ENCODE measurements at places on chromosomes 6 and 20.

DNA sequence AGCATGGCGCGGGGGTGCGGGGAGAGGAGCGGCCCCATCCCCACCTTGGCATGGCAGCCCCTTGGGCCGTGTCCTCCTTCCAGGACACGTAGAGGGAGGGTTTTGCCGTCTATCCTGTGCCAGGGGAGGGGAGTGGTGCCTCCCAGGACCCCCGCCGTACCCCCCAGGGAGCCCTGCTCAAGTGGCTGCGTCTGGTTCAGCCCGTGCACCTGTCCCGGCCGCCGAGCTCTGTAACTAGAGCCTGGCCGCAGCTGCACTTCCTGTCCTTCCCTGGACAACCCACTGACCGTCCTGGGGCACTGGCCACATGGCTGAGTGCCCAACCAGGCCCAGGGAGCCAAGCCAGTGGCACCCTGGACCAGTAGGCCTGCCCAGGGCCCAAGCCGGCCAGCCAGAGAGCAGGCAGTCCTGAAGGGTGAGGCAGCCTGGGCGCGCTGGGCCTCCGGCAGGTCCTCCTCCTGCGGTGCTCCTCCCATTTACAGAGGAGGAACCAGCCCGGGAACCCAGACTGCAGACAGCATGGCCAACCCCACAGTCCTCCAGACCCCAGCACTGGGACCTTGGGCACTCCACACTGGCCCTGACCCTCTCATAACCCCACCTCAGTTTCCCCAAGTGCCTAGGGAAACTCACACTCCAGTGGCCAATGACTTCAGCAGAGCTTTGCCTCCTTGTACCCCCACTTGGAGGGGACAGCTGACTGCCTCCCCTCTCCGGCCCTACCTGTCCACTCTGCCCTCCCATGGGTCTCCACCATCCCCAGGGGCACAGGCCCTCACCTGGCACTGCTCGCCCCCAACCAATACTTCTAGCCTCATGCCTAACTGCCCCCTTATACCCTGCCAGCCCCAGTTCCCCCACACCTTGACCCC, 8.7 kb downstream of the LAMA5 start:
- no peak for DNase-seq

- no peak for DNase-seq
These were observed 40.2 kb upstream of the IFNGR1 start for GRCh38 chr6:137259349-137259748.

DNA sequence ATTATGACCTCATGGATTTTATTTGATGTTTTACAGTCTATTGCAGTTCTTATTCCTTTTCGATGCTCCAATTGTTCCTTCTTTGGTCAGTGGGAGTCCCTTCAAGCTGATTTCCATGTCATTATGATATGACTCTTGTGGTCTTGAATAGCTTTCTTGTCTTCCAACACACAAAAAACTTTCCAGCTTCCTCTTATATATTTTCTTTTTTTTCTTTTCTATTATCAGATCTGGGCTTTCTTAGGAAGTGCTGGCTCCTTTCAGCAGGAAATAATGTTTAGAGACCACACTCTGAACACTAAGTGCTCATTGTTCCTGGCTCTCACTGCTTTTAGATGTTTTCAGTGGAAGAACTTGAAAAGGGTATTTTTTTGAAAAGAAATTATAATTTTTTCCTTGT, 3.1 kb upstream of the SLC17A1 start:
- no peak for DNase-seq

GRCh38 chr6:145189836-145190235, 545.5 kb downstream of the EPM2A start:
- DNase-seq = no peak

DNA sequence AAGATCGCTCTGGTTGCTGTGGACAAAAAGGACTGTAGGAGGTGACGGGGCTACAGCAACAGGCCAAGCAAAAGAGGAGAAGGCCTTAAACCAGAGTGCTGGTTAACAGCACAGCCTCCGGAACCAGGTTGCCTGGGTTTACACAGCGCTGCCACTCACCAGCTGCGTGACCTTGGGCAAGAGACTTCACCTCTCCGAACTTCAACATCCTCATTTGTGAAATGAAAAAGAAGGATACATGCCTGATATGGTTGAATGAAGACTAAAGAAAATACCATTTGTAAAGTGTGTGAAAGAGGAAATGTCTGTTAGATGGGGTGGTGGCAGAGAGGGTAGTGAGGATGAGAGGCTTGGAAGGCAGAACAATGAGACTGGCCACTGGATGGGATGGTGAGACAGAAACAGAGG, 44.9 kb downstream of the PREX1 start:
- DNase-seq = no peak

DNA sequence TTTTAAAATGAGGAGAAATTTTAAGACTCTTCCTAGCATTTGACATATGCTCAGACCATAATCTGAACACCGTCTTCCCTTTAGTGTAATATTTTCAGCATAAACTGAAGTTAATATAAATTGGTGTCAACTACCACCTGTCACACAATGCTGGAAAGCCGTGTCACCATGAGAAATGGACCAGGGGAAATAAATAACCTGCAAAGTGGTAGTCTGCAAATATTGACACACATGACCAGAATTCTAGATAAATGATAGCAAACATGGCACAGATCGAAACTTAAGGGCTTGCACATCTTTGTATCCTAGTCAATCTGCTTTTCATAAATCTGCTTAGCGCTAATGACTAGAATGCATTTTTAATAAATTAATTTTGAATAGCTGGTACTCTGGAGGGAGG, 191.9 kb downstream of the CD83 start:
- DNase-seq = no peak

DNA sequence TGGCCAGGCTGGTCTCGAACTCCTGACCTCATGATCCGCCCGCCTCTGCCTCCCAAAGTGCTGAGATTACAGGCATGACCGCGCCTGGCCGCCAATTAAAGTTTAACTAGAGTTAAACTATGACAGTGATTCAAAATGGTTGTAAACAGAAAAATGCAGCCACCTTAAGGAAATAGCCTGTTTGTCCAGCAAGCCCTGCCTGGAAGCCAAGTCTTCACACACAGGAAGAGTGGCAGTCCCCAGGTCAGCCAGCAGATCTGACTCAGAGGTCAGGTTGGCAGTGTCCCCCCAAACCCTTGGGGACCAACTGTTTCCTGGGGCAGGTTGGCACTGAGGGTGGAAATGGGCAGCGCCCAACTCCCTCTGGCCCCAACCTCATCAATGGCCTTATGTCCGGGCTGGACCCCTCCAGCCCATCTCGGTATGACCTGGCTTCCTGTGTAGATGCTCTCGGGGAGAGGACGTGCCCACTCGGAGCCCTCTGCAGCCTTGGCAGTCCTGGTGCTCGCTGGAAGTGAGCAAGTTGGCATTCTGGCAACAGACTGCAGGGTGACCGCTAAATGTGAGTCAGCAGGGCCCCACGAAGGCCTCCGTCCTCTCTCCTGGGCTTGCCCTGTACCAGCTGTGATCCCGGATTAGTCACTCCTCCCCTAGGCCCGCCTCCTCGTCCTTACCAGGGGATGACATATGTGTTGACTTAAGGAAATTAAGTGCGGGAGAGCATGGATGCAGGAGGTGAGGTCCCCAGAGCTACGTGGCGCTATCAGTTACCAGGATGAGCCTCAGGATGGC, 9.7 kb upstream of the HSP90AB1 start:
- peak; percentile 86 for DNase-seq

GRCh38 chr6:99522531-99522930, 7.3 kb upstream of the USP45 start:
- DNase-seq = no peak

DNA sequence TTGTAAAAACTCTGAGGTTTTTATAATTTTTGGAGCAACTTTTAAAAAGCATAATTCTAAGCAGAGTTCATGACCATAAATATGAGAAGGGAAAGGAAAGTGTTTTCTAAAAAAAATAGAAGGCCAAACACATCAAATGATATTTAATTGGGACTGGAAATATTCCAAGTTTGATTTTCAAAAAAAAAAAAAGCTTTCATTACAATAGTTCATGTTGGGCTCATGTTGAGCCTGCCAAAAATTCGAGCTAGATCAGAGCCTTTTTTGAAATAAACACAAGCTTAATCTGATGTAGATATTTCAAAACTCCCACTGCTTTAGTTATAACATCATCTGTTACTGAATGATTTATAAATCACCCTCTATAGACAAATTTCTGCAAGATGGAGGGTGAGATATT, 163.4 kb upstream of the DEFB112 start:
- no peak for DNase-seq

DNA sequence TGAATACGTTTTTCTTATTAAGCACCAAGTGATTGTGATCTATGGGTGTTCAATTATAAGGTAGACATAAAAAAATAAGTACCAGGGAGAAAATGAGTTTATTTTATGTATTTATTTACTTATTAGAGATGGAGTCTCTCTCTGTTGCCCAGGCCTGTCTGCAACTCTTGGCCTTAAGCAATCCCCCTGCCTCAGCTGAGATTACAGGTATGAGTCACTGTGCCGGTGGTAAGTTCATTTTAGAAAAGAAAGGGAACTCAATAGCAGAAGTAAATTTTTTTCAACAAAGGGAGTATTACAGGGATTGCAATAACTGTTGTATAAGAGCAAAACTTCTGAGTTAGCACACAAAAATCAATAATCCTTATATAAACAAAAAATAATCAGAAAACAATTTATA, 98.7 kb upstream of the FUT9 start:
- DNase-seq = peak; percentile 36

- no peak for DNase-seq
These were observed 45.3 kb downstream of the RRBP1 start for GRCh38 chr20:17636523-17637412.

DNA sequence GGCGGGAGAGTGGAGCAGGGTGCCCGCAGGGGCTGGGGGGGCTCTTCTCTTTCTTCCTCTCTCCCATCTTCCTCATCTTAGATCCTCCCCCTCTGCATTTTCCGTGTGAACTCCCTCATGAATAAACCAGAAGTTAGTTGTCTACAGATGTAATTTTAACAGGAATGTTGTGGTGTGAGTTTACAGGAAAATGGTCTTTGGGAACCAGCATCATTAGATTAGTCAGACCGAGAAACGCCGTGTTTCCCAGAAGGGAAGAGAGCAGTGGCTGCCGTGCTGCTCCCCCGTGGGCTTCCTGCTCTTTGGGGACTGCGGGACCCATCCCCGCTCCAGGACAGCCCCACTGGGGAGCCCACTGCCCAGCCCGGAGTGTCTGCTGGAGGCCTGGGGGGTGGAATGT, 3.4 kb downstream of the MYT1 start:
- DNase-seq = no peak

- DNase-seq = no peak
These were observed 304.1 kb downstream of the LAMA2 start for GRCh38 chr6:129186988-129187387.

GRCh38 chr20:58544286-58544685, 29.1 kb upstream of the APCDD1L start:
- no peak for DNase-seq

- DNase-seq = no peak
These were observed 146.8 kb upstream of the PMEPA1 start for GRCh38 chr20:57856658-57857057.

DNA sequence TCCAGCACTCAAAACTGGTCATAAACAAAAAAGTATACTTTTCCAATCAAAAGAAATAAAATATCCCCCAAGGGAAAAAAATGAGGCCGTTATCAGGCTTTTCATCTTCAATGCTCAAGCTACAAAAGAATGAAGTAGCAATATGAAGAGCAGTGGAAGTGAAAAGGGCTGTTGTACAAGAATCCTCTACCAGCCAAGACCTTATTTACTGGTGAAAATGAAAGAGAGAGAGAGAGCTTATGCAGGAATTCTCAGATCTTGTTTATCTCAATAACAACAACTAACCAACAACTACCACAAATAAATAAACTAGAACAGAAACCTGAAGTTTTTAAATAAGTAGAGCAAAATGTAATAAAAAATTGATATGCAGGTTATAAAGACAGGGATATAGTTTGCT, 400.6 kb downstream of the HDGFL1 start:
- DNase-seq = no peak

GRCh38 chr6:42981836-42982235, 2.5 kb upstream of the PPP2R5D start:
- DNase-seq = no peak

- DNase-seq = no peak
These were observed 129.5 kb upstream of the CEP162 start for GRCh38 chr6:84356907-84357306.

DNA sequence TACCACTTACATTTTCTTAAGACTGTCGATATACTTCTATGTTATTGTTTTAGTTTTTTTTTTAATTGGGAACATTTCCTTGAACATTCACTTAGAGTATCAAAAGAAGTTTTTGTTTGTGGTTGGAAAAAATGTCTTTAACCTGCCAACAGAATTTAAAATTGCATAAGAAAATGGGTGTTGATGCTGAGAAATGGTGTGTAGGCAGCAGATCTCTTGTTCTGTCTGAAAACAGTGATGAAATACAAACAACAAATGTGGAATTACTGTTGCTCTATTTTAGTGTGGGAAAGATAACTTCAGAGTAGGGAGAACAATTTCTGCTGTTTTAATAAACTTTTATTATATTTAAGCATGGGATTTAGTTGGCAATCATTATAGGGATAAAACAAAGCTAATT, 293.5 kb downstream of the CDKAL1 start:
- no peak for DNase-seq

DNA sequence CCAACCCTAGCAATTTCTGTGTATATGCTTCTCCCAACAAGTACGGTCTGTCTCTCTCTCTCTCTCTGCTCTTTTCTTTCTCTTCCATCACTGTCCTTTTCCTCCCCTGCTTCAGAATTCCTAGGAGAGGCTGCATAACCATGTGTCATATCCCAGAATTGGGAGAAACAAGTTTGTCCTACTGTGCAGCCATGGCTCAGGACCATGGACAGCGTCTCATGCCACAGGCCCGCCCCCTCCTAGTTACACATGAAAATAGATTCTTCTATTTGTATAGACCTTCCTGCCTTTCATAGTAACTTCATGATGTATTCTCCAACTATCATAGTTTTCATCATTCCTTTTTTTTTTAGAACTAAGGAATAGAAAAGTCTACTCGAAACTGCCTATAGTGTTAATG, 98.0 kb downstream of the FNDC1 start:
- peak; percentile 5 for DNase-seq

DNA sequence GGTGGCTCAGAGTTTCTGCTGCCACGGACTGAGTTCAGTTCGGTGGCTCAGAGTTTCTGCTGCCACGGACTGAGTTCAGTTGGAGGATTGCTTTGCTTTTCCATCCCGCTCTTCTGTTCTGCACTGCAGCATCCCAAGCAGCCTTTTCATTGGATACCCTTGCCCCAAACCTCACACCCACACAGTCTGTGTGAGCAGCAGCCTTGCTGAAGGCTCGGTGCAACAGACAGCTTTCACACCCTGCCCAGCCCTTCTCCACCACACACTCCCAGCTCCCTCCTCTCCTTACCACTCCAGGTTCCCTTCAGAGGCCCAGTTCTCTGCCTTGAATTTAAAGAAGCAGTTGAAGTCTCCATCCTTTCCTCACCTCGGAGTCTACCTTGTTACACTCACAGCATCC, 52.5 kb upstream of the CHD6 start:
- no peak for DNase-seq

GRCh38 chr6:161239001-161239400, 34.9 kb downstream of the AGPAT4 start:
- no peak for DNase-seq

GRCh38 chr6:89984926-89985750, 90.9 kb downstream of the GJA10 start:
- DNase-seq = no peak

GRCh38 chr6:158854214-158855101, 35.3 kb upstream of the EZR start:
- DNase-seq = no peak

GRCh38 chr20:49593466-49594142, 25.7 kb upstream of the PTGIS start:
- no peak for DNase-seq
